Hair follicle dermal papilla cell (primary cell): ENCODE measurements at places on chromosomes 4 and X. TPM values are rescaled to one million over a fixed set of nuclear protein-coding genes. Genes with fewer than 3 reads are reported as not detected.

Gene MFAP3L
- total RNA-seq: 5.6 and 6.5 TPM in 2 replicates

Gene IQCM
- not detected in 2 replicates for total RNA-seq

Gene RASSF6
- under 0.01 and 0.16 TPM in 2 replicates for total RNA-seq

Gene COL4A6
- 0.16 and 0.36 TPM in 2 replicates for total RNA-seq

Gene PRDM8
- 27.8 and 32.8 TPM in 2 replicates for total RNA-seq

Gene OPN1MW2
- total RNA-seq: not detected in 2 replicates

Gene ZFP92
- total RNA-seq: under 0.01 and 0.12 TPM in 2 replicates

Gene VCX
- not detected in 2 replicates for total RNA-seq

Gene FTSJ1
- 76.1 and 84.4 TPM in 2 replicates for total RNA-seq

Gene WDFY3
- 101 and 144 TPM in 2 replicates for total RNA-seq

Gene CENPVL2
- not detected in 2 replicates for total RNA-seq

Gene PLAC8
- 0.12 and 1.1 TPM in 2 replicates for total RNA-seq
